ENCODE measurements at places on chromosomes 2 and 18.

GRCh38 chr2:62938126-62938525 is 112.5 kb upstream of the OTX1 start:
- no peak for DNase-seq

- DNase-seq = peak; percentile 27
Observed at GRCh38 chr2:230713331-230714135, 891 bp downstream of the CAB39 start.

DNA sequence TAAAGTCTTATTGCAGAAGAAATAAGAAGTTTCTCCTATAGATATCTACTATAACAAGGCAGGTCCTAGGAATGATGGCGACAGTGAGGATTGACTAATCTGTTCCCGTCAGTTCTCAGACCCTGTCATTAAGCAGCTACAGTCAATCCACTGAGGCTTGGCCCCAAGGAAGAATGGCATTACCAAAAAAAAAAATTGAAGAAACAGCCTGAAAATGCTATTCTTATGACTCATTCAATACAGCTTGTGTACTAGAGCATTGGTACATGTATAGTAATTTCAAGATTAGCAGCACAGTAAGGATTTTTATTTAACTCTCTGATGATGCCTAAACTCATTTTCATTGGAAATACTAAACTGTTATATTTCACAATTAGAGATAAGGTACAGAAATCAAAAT is 1096.1 kb upstream of the NXPH2 start:
- DNase-seq = no peak

GRCh38 chr2:202290970-202291369 is 25.4 kb downstream of the NOP58 start:
- DNase-seq = no peak

GRCh38 chr2:3500326-3500899 is 18.9 kb downstream of the ADI1 start:
- no peak for DNase-seq

DNA sequence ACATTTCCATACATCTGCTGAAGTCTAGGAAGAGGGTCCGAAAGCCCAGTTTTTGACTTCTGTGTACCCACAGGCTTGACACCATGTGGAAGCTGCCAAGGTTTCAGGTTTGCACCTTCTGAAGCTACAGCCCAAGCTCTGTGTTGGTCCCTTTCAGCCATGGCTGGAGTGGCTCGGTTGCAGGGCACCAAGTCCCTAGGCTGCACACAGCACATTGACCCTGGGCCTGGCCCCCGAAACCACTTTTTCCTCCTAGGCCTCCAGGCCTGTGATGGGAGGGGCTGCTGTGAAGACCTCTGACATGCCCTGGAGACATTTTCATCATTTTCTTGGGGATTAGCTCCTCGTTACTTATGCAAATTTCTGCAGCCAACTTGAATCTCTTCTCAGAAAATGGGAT is 55.7 kb downstream of the CCDC141 start:
- DNase-seq = no peak

DNA sequence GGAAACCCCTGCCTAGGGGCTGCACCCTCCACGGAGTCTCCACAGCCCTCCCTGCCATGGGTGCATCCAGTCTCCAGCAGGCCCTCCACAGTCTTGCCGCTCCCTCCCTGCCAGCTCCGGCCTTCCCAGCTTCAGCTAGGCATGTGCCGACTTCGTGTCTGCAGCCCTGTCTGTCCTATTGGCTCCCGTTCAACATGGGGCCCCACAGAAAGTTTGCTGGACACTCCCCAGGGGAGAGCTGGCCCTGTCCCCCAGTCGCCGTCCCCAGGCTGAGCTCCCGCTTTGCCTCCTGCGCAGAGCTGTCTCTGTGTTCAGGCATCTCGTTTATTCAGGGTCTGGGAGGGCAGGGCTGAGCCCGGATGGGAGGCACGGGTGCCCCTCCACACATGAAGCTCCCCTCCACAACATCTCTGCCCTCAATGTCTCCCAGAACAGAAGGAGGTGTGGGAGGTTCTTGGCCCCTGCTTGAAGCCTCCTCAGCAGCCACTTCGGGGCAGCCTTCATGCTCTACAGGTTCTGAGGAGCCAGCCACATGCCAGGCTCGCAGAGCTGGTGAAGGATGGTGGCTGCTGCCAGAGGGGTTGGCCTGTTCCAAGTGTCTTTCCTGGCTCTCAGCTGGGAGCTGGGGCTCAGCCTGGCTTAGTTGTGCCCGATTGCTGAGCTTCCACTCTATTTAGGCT is 120.1 kb upstream of the PXDN start:
- DNase-seq = no peak

GRCh38 chr2:163612332-163612731 is 123.5 kb downstream of the FIGN start:
- DNase-seq = no peak

DNA sequence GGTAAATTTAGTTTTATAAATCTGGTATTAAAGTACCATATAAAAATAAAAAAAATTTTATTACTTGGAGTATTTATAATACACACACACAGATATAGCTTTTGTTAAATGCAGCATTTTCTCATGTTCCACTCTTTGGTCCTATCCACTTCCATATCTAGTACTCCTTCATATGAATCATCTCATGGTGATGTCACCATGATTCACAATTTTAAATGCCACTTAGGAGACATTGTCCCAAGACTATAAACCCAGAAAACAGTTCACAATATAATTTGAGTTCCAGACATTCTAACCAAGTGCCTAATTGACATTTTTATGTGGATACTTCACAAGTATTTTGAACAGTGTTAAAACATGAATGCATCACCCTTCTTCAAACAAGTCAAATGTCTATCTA is 1398.3 kb downstream of the DSC3 start:
- no peak for DNase-seq

- peak; percentile 45 for DNase-seq
Observed at GRCh38 chr2:85744741-85745601, 8.8 kb upstream of the ATOH8 start.

- no peak for DNase-seq
Observed at GRCh38 chr18:22346401-22346952, 71.2 kb downstream of the CTAGE1 start.

GRCh38 chr2:96512341-96512740 is 7.2 kb upstream of the NEURL3 start:
- no peak for DNase-seq

DNA sequence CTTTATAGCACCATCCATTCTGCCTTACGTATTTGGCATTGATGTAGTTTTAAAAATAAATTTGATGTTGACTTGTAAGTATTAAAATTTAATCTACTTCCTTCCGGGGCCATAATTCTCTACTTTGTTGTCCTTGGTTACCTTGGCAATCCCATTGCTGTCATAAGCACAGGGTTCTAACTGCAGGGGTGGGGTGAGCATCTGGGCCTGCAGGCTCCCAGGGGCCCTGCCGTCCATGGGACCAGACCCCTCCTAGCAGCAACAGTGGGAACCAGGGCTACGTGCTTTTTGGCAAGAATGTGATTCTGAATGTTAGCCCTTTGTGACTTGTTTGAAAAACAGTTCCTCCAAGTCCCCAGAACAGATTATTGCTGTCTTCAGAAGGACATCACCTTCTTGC is 4.9 kb downstream of the ASAP2 start:
- no peak for DNase-seq

DNA sequence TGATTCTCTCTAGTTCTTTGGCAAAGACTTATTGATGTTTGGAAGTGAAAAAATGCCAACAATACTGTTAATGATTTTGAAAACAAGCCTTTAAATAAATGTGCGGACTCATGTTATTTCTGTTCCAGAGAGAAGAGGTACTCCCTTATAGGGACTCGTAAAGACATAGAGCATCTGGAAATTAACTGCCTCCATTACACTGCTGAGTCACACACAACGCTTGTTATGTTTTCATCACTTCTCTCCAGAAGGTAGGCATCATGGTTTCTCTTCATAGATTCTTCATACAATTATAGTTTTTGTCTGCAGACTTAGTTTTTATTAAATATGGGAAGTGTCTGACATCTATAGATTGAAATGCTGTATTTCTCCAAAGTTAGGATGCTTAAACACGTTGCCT is 302.5 kb upstream of the EPC2 start:
- DNase-seq = no peak

DNA sequence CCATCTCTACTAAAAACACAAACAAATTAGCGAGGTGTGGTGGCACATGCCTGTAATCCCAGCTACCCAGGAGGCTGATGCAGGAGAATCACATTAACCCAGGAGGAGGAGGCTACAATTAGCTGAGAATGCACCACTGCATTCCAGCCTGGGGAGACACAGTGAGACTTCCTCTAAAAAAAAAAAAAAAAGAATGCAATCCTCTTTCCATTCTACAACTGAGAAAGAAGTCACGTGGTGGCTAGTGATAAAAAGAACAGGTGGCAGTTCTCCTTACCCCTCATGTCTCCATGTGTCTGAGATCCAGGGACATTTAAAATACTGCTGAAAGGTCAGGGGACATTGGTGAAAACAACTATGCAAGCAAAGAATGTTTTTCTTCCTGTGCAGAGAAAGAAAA is 24.4 kb upstream of the GPR39 start:
- DNase-seq = no peak

All from GOT3 (cell line).